Fibroblast of the aortic adventitia (primary cell): ENCODE measurements at places on chromosomes 1 and 21. TPM values are rescaled to one million over a fixed set of nuclear protein-coding genes. Genes with fewer than 3 reads are reported as not detected.

Gene NPPB
- total RNA-seq = not detected in 2 replicates

Gene AKR7A3
- total RNA-seq = 0.36 TPM in 1 of 2 replicates, not detected in the other

Gene TMEM269
- 0.09 TPM in 1 of 2 replicates, not detected in the other for total RNA-seq

Gene OR2L3
- not detected in 2 replicates for total RNA-seq

Gene RNF186
- not detected in 2 replicates for total RNA-seq

Gene PRKCZ
- 1.6 and 3.5 TPM in 2 replicates for total RNA-seq

Gene SLFNL1
- 0.09 and 0.57 TPM in 2 replicates for total RNA-seq

Gene STIL
- total RNA-seq = 3.9 and 29.1 TPM in 2 replicates

Gene STRIP1
- 29.0 and 50.3 TPM in 2 replicates for total RNA-seq

Gene SH2D1B
- under 0.01 TPM in 1 of 2 replicates, not detected in the other for total RNA-seq

Gene IQGAP3
- total RNA-seq = 0.41 and 28.7 TPM in 2 replicates

Gene CFAP298
- total RNA-seq = 14.1 and 17.9 TPM in 2 replicates

Gene SDF4
- total RNA-seq = 91.6 and 126 TPM in 2 replicates

Gene USP24
- total RNA-seq = 21.1 and 44.8 TPM in 2 replicates

Gene PRRX1
- 411 and 679 TPM in 2 replicates for total RNA-seq

Gene TNFRSF4
- total RNA-seq = 0.65 TPM in 1 of 2 replicates, not detected in the other

Gene S100A3
- 4.3 TPM in 1 of 2 replicates, not detected in the other for total RNA-seq

Gene UTS2
- total RNA-seq = not detected in 2 replicates
